AML-193 (cell line): ENCODE measurements at places on chromosomes 5 and 9.

DNA sequence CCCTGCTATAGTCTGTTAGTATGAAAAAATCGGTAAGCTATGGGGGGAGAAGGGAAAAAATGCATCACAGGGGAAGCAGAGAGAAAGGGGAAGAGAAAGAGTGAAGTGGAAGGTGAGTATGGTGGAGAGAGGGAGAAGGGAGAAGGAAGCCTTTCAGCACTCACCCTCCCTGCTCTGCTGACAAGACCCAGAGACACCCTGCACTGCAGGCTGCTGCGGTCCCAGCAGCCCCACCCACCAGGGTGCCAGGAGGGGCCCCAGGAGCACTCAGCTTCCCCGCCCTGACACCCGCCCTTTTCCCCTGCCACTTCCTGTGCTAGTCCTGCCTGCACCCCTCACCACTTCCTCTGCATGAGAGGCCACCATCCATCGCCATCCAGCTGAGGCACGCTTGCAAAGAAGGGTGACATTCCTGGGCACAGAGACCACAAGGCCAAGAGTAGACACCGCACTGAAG is 12.7 kb downstream of the STK10 start:
- peak; percentile 91 for DNase-seq

- DNase-seq = no peak
These were observed 649.2 kb downstream of the EFNA5 start for GRCh38 chr5:107021575-107021974.

GRCh38 chr5:92637960-92638359 is 943.1 kb downstream of the NR2F1-AS1 start:
- DNase-seq = no peak

GRCh38 chr5:162391833-162392232 is 324.3 kb downstream of the GABRG2 start:
- DNase-seq = no peak

DNA sequence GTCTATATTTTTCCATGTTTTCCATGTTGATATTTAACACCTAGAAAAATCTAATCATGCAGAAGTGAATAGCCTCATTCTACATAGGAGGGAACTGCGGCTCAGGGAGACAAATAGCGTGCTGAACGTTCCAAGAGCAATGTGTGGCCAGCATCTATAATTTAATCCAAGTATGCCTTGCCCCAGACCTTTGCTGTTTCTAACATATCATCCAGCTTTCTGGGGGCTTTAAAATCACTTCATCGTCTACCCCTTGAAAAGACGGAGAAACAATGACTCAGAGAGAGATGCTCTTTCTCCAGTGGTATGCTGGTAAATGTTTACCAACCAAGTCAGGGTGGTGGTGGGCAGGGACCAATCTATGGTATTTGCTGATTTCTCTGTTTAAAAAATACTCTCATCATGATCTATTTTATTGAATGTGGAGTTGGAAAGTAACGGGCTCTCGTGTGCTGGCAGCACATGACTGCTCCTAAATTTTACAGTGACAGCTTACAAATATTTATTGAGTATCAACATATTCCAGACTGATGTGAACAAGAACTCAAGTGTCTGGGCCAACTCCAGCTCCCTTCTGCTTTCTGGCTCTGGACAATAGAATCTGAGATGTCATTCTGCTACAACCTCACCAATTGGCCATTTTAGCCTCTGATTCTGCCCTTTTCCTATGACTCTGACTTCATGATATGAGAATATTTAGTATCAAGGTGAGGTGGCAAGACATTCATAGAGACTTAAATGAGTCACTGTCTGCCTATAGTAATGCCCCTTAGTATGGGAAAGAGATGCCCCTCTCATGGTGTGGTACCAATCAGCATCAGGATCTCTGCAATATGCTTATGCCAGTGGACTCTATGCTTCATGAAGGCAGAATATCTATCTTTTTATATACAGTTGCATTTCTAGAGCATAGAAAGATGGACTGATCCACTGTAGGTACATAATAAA is 407.4 kb upstream of the TNC start:
- no peak for DNase-seq

DNA sequence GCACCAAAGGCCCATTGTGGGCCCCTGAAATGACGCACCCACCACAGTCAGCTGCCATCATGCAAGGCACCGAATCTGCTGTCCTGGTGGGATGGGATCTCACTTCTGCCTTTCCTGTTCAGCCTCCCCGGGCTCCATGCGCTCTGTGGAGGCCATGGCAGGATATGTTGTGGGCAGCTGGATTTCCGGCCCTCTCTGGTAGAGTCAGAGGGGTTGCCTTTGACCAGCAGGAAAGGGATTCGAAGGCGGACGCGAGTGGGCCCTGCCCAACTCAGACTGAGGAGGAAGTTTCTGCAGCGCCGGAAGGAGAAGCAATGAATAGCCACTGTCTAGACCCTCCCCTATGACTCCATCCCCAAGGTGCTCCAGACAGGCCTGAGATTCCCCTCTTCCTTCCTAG is 35.5 kb downstream of the GADD45G start:
- DNase-seq = no peak

GRCh38 chr9:135818718-135819475 is 88.4 kb downstream of the CAMSAP1 start:
- no peak for DNase-seq

- no peak for DNase-seq
These were observed 255.1 kb upstream of the TRIM32 start for GRCh38 chr9:116432051-116432450.

DNA sequence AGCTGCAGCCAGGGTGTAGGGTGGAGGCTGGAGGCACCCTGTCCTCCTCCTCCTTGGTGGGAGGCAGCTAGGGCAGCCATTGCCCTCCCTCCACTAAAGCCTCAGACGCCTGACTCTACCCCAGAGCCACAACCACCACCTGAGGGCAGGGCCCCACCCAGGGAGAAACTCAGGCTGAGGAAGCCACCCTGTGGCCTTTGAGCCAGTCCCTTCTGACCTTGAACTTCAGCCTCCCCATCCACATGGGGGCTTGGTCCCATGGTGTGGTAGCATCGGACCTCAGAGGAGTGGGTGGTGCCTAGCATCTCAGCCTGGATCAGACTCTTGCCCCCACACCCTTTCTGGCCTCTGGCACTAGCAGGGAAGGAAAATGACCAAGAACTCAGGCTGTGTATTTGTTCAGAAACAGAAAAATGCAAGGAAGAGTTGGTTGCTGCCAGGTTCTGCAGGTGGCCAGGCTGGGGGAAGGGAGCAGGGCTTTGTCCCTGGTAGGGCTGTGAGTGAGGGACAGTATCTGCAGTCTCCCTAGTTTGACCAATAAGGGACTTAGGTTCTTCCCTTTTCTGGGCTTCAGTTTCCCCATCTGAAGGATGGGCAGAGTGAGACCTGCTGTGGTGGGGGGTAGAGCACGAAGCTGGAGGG is 3.2 kb downstream of the DAB2IP start:
- DNase-seq = no peak
